COR-L47 (cell line): ENCODE measurements at places on chromosomes 6 and 20.

DNA sequence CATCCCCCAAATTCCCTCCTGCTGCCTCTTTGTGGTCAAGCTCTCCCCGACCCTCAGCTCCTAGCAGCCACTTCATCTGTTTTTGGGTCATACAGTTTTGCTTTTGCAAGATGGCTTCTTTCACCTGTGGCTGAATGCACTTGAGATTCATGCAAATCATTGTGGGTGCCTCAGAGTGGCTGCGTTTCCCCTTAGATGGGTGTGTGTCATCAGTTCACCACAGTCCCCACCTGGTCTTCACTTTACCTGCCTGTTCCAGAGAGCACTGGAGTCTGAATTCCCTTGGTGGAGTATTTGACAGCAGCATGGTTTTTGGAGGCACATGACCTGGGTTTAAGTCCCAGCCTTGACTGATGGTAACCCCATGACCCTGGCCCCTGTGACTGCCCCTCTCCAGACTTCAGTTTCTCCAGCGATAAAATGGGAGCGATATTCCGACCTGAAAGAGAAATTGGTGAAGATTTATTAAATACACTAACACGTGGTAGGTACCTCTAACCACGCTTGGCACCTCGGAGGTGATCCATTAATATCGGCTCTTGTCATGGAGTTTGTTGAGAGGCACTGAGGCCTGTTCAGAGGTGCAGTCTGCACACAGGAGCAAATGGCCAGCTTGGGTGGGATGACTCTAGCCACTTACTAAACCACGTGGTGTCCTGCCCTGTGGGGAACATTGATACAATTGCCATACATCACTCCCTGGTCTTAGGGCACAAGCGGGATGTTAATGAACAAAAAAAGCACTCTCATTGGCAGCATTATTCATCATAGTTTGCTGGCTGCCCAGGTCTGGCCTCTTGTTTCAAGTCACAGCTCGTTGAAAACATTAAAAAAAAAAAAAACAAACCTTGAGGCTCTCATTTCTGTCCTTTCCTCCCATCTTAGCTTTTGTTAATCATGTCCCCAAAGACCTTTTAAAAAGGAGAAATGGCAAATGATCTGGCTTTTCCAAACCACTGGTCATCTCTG is 167.2 kb upstream of the KCNG1 start:
- DNase-seq, result no peak

GRCh38 chr6:2426561-2427340 is 181.3 kb upstream of the GMDS start:
- DNase-seq, result no peak

- DNase-seq, result no peak
These were observed 38.8 kb downstream of the SESN1 start for GRCh38 chr6:109055771-109056235.

DNA sequence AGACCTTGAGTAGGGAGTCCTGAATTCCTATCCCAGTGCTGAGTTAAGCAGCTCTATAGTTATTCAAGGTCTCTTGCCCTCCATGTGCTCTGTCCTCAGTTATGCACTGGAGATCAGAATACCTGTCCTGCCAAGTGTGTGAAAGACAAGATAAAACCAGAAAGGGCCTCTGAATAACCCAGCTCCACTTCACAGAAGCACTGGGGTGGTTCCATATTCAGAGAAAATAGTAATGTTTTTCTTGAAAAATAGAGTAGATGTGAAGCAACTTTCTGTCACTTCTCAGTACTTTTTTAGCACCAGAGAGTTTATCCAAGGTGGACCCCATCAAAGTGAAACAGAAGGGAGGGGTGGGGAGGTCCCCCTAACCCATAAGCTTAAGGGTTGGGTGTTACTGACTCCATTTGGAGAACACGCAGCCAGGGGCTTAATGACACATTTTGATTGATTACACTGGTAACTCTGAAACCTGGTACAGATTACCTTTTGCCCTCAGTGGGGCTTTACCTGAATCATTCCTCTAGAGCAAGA is 509.8 kb upstream of the JARID2 start:
- DNase-seq, result no peak

- DNase-seq, result no peak
These were observed 44.2 kb upstream of the TMEM217 start for GRCh38 chr6:37302086-37302686.
